ENCODE measurements at places on chromosomes 2 and 18.

DNA sequence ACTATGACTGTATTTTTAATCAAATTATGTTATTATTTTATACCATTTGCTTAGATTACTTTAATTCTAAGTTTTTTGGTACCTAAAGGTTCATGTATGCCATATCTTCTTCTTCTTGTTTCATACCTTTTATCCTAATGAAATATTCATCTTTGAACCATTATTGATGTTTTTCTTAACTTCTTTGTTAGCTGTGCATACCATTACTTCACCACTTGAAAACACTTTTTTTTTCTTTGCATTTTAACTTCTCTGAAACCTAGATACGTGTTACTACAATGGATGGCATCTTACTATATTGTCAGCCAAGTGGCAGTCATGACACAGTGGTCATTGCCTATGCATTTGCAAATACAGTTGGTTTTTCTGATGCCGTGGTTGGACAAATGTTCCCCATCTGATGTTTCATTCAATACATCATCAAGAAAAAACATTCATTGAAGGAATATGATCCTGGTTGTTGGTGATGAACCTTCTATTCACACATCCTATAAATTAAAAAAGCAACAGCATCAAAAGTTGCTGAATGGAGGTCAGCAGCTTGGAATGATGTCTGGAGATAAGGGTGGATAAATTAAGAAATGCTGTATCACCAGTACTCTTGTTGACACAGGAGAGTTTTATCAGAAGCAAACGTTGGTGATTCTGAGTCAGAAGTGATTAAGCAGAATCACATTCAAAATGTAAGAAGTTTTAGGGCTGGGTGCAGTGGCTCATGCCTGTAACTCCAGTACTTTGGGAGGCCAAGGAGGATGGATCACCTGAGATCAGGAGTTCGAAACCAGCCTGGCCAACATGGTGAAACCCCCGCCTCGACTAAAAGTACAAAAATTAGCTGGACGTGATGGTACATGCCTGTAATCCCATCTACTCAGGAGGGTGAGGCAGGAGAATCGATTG is 7.4 kb downstream of the IL36A start:
- no peak for DNase-seq

DNA sequence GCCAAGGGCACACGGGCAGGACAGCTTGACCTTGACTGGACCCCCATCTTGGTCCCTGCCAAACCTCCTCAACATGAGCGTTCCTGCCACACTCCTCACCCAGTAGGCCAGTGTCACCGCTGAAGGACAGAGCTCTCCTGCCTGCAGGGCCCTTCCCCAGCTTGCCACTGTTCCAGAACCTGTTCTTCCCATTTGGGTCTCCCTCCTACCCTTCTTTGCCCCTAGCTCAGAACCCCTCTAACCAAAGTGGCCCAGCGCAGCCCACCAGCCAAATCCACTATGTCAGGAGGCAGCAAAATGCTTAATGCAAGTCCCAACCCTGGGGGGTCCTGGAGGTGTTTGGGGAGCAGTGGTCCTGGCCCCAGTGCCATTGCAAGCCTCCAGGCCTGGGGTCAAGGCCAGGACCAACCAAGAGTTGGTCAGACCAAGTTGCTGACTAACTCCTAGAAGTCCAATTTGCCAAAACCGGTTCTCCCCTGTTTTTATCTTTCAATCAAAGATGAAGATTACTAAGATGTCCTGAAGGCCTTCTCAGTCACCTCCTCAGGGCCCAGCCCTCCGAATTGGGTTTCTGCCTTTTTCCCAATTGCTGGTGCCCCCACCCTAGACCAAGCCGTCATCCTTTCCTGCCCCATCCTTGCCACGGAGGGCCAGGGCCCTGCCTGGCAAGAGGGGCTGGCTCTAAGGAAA is 4.5 kb upstream of the ASPRV1 start:
- no peak for DNase-seq

DNA sequence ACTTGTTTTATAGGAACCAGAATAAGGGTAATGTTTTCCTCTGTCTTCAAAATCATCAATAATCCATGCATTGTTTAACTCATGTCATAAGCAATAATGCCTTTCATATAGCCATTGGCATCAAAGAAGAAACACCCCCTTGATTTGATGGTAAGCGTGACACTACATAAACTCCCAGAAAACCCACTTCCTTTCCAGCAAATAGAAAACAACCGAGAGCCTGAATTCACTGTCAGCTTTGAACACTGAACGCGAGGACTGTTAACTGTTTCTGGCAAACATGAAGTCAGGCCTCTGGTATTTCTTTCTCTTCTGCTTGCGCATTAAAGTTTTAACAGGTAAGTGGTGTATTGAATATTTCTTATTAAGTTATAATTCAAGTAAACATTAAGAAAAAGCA is at the start of gene ICOS:
ICOS (plus strand) TSS at position 229 of the 400 bp plus-strand sequence; CDS start at position 281, 52 bp downstream.
- DNase-seq = peak; percentile 75

DNA sequence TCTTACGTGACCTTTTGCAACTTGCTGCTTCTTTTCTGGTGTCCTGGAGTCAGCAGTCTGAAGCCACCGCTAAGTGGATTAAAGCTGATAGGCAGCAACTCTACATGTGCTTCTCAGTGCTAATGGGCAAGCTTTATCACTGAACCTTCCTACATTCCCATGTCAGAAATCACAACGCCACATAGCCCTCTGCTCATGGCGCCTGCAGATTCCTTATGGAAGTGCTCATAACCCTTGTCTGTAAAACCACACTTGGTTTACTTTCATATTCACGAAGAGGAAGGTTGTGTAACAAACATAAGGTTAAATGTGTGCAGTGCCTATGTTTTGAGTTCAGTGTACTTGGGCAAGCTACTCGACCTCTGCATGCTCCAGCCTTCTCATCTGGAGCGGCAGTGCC is 319.8 kb downstream of the FBXO15 start:
- no peak for DNase-seq

DNA sequence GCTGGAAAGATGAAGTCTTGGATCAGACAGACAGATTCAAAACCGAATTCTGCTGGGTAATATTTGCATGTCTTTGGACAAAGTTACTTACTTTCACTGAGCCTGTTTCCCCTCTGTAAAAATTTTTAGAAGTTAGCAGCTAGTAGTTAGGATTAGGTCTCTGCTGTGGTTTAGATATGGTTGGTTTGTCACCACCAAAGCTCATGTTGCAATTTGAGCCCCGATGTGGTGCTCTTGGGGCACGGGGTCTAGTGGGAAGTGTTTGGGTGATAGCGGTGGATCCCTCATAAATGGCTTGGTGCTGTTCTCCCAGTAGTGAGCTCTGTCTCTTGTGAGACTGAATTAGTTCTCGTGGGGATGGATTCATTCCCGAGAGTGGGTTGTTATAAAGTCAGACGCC is 38.9 kb upstream of the PNO1 start:
- no peak for DNase-seq

DNA sequence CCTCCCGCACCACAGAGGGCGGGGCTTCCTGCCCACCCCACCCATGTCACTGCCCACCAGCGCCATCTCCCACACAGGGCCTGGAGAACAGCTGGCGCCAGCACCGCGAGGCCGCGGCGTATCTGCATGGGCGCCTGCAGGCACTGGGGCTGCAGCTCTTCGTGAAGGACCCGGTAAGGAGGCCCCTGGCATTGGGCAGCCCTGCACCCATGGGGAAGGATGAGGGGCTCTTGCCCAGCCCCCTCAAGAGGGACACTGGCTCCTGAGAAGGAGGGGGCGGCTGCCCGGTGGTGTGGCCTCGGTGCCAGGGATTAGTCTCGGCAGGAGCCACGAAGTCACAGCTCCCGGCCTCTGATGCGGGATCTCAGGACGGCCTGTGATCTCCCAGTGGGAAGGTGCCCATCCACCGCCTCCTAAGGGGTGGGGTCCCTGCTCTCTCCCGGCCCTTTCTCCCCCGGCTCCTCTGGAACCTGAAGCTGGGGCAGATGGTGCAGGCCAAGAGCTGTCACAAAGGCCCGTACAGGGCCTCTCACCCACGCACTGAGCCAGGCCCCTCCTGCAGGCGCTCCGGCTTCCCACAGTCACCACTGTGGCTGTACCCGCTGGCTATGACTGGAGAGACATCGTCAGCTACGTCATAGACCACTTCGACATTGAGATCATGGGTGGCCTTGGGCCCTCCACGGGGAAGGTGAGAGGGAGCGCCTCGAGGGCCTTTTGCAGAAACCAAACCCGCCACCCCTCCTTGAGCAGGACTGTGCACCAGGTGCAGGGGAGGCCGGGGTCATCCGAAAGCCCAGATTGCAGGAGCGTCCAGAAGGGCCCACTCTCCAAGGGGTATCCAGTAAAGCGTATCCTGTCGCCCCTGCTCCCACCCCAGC is 9.1 kb downstream of the AGXT start:
- no peak for DNase-seq

GRCh38 chr18:78891185-78891762 is 88.3 kb upstream of the SALL3 start:
- no peak for DNase-seq

- no peak for DNase-seq
These were observed 244.9 kb upstream of the ZSWIM2 start for GRCh38 chr2:187093771-187094412.

GRCh38 chr18:42937436-42937835 is 178.0 kb downstream of the RIT2 start:
- no peak for DNase-seq

DNA sequence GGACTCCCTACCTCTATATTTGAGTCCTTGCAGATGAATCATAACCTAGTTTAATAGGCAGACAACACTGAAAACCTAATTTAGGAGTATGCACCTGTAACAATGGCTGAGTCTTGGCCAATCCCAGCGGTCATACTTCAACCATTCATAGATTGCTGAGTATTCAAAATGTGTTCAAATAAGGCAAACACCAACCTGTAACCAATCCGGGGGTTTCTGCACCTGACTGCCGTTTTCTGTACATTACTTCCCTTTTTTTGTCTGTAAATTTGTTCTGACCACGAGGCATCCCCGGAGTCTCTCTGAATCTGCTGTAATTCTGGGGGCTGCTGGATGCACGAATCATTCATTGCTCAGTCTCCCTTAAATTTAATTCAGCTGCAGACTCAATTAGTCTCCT is 338.6 kb downstream of the STK39 start:
- no peak for DNase-seq

GRCh38 chr2:9543557-9543956 is 12.1 kb downstream of the ADAM17 start:
- DNase-seq = no peak

DNA sequence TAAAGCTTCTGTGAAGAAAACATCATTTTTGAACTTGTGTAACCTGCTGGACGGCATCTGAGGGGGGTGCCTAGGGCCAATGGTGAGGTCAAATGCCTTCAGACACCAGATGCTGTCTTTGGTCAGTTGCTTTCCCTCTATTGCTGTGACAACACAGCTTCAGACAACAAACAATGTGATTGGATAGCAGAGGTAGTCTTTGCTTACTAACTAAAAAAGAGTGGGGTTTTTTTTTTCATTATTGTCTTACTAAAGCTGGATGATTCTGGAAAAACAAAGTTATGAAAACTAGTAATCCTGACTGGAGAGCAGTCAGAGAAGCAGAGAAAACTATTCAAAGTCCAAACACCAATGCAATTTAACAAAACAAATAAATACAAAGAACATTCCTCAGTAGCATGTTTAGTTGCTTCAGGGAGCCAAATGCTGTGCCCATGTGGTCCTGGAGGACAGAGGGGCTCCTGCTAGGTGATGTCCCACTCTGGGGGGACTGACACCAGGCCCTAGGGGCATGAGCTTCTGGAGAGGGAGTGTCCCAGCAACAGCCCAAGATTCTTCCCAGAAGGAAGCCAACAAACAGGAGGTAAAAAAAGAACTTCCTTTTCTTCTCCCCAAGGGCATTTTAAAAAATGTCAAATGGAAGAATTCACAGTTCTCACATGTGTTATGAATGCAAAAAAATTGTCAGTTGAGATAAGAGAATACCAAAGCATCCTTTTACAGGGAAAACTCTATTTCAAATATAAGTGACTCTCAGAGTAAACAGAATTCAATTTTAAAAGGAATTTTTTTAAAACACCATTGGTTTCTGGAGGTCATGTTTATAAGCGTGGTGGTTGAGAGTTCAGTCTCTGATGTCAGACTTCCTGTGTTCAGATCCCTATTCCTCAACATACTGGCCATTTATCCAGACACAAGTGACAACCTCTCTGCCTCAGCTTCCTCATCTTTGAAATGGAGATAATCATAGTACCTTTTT is 181.1 kb upstream of the PGAP1 start:
- DNase-seq = no peak

DNA sequence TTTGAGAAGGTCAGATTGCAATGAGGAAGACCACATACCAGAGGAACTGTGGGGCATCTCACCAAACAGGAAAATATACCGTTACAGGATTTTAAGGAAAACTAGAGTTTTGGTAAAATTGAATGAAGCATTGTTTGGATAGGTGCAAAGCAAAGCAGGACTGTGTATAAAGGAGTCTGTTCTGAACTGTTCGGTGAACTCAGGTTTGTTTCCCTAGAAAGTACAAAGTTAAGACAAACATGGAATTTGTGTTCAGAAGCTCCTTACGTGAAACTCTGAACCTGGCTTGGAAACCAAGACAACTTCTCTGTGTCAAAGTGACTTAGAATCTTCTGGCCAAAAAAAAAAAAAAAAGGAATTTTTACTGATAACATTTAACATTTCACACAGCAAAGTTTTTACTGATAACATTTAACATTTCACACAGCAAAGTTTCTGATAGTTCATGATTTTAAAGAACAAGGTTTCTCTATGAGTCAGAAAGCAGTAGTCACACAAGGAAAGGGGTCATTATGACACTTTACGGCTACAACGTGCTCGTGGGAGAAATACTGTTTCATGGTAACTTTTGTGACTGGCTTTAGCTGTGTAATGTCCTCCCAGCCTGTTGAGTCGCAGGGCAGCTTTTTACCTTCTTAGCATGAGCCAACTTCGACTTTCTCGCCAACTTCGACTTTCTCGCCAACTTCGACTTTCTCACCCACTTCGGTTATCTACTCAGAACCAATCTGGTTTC is 21.2 kb upstream of the TET3 start:
- DNase-seq = no peak

DNA sequence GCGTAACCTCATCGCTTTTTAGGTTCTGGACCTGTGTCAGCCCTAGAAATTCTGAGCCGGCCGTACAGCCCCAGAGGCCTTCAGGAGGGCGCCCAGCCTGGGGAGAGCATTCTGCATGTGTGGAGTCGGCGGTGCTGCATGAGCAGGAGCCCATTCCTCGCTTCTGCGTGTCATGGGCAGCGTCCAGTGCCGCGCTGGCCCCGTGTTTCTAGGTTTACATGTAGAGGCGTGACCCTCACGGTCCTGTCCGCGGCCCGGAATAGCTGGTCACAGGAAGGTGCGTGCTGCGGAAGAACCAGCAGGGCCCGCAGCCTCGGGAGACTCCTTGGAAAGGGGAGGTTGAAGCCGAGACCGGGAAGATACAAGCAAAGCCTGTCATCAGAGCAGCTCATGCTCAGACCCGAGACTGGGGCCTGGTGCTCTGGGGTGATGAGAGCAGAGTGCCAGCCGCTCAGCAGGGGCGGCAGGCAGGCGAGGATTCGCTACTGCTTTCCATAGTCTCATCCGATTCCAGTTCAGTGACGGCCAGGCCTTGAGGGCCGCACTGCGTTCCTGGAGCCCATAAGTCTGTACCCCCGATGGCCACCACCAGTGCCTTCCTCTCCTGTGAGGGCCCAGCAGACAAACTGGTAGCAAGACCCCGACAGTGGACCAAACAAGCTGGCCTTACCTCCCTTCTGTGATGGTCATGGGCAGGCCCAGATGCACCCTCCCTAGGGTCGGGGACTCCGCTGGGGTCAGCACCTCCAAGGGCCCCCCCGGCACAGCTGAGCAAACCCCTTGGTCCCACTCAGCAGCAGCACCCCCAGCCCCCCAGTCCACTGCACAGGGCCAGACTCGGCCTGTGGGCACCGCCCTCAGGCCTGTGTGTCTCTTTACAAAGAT is 15.6 kb upstream of the NFATC1 start:
- no peak for DNase-seq

GRCh38 chr18:8767340-8767739 is 62.0 kb downstream of the MTCL1 start:
- DNase-seq = no peak

- no peak for DNase-seq
These were observed 773.7 kb downstream of the TSN start for GRCh38 chr2:122528958-122529705.

Data from central memory CD4-positive, alpha-beta T cell (primary cell).